ENCODE measurements at places on chromosomes 2 and 18.
A peak's percentile ranks its signal among the peaks of the same experiment; 100 is the strongest.

DNA sequence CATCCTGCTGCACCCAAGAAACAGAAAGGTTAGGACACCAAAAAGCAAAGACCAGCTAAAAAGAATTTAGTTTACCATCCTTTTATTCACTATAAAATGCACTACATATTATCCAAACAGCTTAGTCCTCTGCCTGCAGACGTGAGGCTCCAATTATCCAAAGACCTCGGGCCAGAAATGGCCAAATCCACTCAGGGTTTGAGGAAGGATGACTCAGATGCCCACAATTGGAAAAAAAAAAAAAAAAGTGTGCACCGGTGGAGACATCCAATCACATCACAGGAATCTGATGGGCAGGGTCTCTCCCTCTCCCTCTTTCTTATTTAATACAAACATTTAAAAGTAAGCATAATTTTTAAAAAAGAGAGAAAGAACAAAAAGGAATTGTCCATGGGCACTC is 65.7 kb downstream of the TRABD2A start:
- DNase-seq = no peak

DNA sequence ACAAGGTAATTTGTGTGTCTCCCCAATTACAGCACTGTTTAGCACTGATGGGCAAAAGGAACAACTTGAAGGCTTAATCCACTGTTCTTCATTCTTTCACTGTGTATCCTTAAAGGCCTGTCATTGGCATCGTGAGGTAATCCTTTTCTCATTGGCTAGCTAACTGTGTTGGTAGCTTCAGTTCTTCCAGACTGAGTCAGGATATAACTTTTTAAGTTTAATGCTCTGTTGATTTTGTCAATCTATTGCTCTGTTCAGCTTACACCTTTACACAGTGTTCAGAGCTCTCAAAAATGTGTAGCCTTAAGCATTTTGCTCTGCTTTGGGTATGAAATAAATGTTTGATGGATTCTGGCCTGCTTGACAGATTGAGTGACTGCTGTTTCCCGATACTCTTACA is 148.2 kb downstream of the KIAA1328 start:
- DNase-seq = no peak

GRCh38 chr2:240560084-240560479 is at the start of gene DUSP28:
Gene DUSP28, plus strand, starts transcription at chr2:240560357. Its CDS starts 328 bp downstream, at chr2:240560685.
- DNase-seq = peak; percentile 83

GRCh38 chr2:81545626-81546025 is 1241.1 kb upstream of the LRRTM1 start:
- DNase-seq = no peak

DNA sequence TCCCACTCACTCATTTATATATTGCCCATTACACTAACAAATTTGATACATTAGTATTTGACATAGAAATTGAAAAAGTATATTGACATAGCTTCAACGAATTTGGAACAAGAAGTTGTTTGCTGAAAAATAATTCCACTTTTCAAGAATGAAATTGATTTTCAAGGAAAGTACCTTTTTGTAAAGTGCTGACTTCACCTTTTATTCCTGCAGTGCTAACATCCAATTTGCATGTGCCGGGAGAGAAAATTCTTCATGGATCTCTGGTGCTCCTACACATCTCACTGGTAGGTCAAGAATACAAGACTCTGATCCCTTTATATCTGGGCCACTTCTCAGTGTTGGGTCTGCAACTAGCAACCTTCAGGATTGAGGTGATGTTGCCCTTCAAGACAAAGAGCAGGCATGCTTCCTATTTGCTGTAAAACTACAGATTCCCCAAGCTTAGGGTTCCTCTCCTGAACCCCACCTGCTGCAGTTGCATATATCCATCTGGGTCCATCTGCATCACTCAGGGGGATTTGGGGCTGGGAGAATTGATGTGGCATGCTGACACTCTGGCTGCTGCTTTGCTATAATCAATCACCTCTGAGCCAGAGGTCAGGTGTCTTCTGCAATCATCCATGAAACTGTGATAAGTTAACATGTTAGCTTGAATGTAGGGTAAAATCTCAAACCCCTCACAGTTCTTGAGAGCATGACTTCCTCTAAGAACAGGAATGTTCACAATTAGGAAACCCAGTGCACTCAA is 108.4 kb upstream of the TTN start:
- no peak for DNase-seq

- DNase-seq = no peak
These were observed 330.4 kb downstream of the LPIN1 start for GRCh38 chr2:12076810-12077209.

Data from T-helper 9 cell (primary cell).